ENCODE measurements at places on chromosomes 2 and 18. TPM values are rescaled to one million over a fixed set of nuclear protein-coding genes. Genes with fewer than 3 reads are reported as not detected.

DNA sequence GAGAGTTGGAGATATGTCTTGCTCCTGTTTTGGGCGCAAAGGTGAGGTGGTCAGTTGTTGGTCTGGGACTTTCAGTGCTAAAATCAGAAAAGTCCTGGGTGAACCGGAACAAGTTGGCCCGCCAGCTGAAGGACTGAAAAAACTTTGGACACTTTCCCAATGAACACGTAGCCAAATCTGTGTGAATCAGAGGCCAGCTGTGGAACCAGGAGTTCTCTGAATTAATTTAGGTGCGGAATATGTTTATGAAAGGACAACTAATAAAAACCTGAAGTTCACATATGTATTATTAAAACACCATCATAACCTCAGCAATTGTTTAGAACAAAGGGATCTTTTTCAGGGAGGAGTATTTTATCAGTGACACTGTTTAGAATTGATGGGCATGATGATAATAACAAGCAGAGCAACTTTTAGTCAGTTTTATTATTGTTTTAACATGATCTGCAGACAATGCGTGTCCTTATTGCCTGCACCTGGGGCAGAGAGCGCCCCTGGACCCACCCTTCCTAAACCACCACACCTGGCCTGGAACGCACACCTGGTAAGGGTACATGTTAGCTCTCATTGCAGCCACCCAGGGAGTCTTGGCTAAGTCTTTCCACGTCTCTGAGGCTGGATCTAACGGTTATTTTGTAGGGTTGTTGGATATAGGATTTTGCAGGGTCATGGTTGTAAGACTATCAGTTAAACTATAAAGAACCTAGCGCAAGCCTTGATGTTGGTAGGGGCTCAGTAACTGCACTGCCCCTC, 9.9 kb upstream of the ODC1 start:
- DNase-seq = no peak

DNA sequence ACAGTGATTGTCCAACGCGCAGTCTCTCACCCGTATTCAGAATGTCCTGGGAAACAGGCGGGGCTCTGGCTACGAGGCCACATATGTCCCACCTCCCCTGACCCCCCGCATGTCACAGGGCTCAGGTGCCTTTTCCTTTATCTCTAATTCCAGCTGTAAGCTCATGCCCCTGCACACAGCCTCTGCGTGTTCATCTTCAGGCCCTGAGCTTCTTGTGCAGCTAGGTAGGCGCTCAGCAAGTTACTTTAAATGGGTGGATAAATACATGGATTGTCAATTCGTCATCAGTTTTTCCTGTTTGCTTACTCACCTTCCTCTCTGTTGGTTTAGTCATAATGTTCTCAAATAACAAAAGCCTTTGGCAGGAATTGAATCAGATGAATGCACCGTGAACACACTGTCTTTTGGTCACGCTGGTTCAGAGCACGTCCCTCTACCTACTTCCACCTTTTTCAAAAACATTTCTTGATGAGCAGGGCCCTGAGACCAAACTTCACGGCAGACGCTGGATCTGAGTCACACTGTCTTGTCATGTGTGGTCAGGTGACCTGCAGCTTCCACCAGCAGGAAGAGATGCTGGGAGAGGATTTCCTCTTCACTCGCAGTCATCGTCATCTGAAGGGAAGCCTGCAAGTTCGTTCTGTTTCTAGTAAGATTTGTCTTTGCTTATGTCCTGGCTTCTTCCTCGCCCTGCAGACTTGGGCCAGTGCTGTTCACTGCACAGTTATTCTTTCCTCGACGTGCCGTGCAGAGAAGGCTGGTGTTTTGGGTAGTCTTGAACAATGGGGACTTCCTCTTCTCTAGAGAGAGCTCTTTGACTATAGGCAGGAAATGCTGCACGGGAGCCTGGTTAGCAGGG, 138.1 kb downstream of the PTGR3 start:
- peak; percentile 87 for DNase-seq

DNA sequence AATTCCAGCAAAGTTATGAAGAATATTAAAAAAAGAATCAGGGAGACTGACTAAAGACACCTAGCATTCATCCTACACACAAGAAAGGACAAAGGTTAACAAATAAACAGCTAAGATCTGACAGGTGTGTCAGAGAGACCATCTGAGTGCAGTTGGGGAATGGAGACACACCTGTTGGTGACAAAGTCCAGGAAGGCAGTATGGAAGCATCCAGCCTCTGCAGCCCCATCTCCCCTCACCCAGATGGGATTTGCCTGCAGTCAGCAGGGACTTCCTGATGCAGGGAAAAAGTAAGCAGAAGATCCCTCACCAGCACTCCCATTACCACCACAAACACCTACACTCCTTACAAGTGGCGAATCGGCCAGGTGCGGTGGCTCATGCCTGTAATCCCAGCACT, 37.9 kb downstream of the USP34 start:
- no peak for DNase-seq

DNA sequence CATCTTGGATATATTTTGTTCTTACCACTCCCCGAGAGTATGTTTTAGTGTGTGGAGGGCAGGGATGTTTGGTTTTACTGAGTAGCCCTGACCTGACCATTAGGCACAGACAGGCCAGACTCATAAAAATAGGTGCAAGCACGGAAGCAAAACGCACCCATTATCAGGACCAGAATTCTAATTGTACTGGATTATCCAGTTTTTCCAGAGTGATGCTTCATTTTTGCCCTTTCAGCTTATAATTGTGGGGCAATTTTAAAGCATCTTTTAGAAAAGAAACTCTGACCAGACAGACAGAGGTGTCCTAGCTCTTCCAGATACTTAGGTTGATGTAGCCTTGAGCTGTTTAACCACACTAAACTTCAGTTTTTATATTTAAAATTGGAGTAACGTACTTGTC, 4.4 kb downstream of the NCOA1 start:
- DNase-seq = no peak

DNA sequence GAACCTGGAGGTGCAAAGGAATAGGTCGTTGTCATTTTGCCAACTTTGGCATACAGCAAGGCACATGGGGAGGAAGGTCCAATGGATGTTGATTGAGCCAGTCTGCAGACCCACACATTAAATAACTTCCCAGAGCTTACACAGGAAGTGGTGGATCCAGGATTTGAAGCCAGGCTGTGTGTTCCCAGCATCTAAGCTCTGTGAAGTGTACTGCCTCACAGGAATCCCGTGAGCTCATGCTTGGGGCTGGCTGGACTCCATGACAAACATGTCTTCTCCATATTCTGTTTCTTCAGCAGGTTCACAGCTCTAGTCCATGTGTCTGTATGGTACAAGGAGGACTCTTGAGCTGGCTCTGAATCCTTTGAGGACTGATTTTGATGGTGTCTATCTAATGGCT, 63.9 kb downstream of the KLHL29 start:
- DNase-seq = no peak

DNA sequence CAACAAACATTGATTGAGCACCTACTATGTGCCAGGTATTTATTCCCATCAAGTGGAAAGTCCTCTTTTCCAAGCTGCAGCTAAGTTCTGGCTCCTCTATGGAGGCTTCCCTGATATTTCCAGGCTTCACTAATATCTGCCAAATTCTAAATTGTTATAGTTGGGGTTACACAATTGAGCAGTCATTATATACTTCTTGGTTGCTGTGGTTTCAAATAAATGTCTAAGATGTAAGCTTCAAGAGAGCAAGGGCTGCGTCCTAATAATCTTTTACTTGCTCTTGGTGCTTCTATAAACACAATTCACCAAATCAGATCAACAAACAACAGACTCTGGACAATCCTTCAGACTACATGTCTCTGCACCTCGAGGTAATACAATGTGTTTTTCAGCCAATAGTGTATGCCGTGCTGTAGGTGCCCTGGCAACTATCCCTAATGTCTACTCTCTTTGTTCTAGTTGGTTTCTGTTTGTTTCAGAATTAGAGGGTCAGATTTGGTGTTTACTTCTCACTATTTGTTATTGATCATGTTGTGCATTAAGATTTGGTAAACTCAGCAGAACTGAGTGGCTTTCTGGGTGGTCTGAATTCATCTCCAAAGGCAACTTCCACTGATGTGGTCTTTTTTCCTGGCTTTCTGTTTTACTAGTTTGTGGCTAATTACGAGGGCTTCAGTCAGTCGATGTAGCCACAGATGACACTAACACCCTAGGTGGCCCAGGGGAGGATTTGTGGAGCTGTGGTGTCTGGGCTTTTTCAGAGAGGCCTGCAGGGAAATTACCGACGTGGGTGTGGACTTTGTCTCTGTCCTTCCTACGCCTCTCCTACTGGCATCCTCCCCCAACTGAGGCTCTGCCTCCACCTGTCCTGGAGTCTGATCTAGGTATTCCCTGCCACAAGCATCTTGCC, 50.4 kb downstream of the CDCA7 start:
- DNase-seq = no peak

DNA sequence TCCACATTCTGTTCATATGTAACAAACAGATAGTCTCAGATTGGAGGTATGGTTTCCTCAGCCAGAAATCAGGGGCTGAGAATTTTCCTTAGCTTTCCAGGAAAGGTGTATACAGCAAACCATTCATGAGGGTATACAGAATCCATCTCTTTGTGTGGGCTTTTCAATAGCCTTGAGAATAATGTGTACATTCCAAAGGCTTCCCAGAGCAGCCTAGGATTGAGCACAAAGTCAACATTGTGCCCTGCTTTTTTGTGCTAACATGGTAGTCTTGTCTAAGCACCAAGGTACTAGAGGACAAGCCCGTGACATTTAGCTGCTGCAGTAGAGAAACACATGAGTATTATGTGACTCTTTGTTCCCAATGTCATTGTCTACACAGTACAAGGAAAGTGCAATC, 322.1 kb upstream of the TANK start:
- no peak for DNase-seq

The G6PC2 gene
- 0.35 TPM for total RNA-seq

The OSBPL6 gene
- total RNA-seq = 0.39 TPM

All from mesenteric fat pad (tissue), 1 donor.